Femur (tissue), 1 donor: ENCODE measurements at places on chromosomes 6 and 20.
A peak's percentile ranks its signal among the peaks of the same experiment; 100 is the strongest.

- peak; percentile 37 for DNase-seq
These were observed 46.2 kb upstream of the EEF1A1 start for GRCh38 chr6:73566954-73567591.

GRCh38 chr6:37865504-37865903, 46.0 kb downstream of the ZFAND3 start:
- no peak for DNase-seq

GRCh38 chr20:15056246-15056645, 718.8 kb upstream of the FLRT3 start:
- no peak for DNase-seq

DNA sequence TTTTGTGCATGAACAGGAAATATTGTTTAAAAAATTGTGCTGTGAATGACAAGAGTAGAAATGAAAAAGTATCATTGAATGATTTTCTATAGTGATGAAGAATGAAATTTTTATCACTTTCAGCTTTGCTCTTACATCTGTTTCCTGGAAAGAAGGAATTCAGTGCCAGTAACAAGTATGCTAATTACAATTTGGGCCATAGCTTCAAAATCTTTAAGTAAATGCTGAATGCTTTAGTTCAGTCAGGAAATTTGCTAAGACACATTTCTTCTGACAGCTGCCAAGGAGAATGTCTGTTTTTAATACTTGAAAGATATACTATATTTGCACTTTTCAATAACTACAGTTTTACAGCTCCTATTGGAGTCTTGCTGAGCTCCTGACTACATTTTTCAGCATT, 203.7 kb upstream of the RSPO3 start:
- DNase-seq = no peak

DNA sequence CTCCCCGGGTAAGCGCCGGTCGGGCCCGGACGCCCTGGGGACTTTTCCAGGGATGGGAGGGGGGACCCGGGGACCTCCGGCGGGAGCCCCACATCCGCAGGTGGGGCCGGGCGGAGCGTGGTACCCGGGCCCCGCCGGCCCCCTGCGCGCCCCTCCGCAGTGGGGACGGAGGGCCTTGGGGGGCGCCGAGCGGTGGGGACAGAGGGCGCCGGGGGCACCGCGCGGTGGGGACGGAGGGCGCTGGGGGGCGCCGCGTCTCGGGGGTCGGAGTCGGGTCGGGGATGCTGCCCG, 270 bp downstream of the PLEKHG1 start:
- no peak for DNase-seq

DNA sequence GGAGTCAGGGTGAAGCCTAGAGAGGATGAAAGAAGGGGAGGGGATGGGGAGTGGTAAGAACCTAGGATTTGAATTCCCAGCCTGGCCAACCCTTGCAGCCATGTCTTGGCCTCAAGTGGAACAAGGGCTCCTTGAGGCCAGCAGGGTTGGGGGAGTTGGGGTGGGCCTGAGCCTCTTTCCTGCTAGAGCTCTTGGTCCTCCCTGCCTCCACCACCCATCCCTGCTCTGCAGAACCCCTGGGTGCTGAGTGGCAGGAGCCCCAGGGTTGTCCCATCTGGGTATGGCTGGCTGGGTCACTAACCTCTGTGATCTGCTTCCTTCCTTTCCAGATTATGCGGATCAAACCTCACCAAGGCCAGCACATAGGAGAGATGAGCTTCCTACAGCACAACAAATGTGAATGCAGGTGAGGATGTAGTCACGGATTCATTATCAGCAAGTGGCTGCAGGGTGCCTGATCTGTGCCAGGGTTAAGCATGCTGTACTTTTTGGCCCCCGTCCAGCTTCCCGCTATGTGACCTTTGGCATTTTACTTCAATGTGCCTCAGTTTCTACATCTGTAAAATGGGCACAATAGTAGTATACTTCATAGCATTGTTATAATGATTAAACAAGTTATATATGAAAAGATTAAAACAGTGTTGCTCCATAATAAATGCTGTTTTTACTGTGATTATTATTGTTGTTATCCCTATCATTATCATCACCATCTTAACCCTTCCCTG, 8.3 kb downstream of the VEGFA start:
- no peak for DNase-seq

DNA sequence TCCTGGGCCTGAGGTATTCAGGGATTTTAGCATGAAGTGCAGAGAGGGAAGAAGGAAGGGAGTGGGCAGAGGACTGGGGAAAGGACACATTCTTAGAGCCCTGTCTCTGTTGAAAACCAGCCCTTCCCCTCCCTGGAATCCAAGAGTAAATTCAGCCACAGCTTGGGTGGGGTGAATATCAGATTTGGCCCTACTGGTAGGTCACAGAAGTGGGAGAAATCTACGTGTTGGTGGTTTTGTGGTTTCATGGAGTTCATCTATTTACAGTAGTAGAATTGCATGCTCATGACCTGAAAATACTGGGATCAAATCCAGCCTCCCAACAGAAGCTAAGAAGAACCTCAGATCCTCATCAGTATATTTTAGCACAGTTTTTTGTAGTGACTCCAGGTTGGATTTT, 404.4 kb downstream of the BMP2 start:
- DNase-seq = no peak

GRCh38 chr6:159871906-159872305, 18.9 kb upstream of the MAS1 start:
- no peak for DNase-seq

DNA sequence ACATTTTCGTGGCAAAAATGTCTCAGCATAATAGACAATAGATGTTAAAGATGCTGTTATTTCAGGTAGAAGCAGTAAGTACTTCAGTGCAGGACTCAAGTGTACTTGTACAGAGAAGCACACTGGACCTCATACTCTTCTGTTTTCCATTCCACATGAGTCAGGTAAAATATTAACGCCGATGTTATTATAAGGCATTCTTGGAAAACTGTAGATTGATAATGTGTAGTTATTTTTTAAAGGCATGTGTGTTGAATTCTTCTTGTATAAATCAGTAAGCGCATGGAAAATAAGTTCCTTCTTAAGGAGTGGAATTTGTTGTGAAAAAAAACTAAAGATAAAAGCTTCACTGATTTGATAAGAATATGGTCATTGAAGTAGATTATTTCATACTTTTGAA, 45.8 kb downstream of the DOP1A start:
- no peak for DNase-seq

GRCh38 chr6:18214003-18214402, 50.3 kb downstream of the DEK start:
- DNase-seq = no peak

GRCh38 chr6:284486-284885, 7.8 kb upstream of the DUSP22 start:
- no peak for DNase-seq

- no peak for DNase-seq
These were observed 113.8 kb downstream of the SYCP2 start for GRCh38 chr20:59819496-59820203.
